ENCODE measurements at places on chromosomes 5 and 9.

GRCh38 chr5:142143878-142144277 is 35.3 kb downstream of the NDFIP1 start:
- DNase-seq, result peak; percentile 52

GRCh38 chr5:84281383-84281782 is 103.3 kb downstream of the EDIL3 start:
- no peak for DNase-seq

DNA sequence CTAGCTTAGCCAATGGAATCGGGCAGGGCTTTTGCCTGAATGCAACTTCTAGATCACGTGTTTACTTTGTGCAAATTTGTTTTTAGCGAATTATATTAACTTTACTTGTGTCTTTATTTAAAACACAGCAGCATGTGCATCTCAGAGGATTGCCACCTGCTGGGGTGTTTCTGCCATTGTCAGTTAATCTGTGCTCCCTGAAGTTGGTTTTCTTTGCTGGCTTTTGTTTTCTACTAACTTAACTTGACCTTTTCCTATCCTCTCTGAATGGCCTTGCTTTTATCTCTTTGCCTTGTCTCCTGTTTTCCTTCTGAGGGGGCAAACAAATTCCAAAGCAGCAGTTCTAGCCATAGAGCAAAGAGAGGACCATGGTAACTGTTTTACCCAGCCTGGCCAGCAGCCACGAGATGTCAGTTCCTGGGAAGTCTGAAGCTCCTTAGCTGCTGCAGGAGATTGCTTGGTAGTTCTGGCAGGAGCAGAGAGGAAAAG is 67.6 kb downstream of the ARHGEF28 start:
- peak; percentile 30 for DNase-seq

DNA sequence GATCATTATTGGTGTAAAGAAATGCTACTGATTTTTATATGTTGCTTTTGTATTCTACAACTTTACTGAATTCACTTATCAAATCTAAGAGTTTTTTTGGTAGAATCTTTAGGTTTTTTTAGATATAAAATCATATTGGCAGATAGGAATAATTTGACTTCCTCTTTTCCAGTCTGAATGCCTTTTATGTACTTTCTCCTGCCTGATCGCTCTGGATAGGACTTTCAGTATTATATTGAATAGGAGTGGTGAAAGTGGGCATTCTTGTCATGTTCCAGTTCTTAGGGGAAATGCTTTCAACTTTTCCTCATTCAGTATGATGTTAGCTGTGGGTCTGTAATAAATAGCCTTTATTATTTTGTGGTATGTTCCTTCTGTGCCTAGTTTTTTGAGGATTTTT is 8.3 kb downstream of the AHRR start:
- DNase-seq, result no peak

GRCh38 chr5:77847814-77848290 is 71.7 kb upstream of the TBCA start:
- no peak for DNase-seq

GRCh38 chr5:133232911-133233310 is 181.1 kb downstream of the HSPA4 start:
- DNase-seq, result no peak

DNA sequence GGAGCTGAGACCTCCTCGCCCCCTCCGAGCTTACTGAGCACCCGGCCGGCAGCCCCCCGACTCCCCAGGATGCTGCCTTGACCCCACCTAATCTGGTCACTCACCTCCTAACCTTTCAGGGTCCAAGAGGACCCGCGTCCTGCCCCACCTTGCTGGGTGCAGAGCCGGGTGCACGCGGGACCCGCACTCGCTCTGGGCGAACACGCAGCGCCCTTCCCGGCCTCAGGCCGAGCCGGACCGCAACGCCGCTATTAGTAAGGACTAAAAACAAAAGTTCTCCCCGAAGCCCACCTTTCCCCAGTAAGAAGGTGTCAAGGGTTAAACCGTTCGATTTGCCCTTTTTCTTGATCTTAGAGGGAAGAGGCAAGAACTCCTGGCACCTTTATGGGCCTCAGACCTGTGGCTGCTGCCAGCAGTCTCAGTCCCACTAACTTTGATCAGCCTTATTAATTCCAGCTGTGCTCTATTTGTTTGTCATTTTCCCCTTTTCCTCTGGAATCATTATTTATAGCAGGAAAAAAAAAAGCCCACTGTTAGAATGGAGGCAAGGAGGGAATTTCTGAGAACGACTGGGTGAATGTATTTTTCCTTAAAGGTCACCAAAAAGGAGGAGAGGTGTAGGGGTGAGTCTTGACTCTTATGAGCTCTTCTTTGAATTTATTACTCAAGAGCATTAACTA is 10.5 kb downstream of the IRX2 start:
- DNase-seq, result peak; percentile 17

GRCh38 chr9:26579056-26579455 is 313.5 kb downstream of the CAAP1 start:
- DNase-seq, result no peak

DNA sequence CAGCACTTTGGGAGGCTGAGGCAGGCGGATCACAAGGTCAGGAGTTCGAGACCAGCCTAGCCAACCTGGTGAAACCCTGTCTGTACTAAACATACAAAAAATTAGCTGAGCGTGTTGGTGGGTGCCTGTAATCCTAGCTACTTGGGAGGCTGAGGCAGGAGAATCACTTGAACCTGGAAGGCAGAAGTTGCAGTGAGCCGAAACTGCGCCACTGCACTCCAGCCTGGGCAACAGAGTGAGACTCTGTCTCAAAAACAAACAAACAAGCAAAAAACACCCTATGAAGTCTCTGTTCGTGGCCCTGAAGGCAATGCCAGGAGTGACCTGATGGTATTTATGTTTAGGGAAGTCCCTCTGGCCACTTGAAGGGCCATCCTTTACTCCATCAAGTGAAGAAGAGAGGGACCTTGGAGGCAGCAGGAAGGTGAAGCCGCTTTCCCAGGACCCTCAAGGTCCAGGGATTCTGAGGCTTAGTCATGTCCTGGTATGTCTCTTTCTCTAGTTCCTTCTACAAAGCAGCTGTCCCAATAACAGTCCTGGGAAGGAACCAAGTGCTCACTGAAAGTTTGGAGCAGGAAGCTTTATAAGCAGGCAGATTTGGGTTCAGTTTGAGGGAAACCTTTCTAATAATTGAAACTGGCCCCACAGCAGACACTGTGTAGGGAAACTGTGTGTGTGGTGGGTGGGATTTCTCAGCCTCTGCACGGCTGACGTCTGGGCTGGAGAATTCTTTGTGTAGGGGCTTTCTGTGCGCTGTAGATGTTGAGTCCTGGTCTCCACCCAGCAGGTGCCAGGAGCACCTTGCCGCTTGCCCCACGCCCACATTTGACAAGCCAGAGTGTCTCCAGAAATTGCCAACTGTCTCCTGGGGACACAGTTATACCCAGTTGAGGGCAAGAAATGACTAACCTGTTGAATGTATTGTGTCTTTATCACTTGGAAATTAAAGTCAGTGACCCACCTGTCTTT is 12.5 kb downstream of the PHF2 start:
- peak; percentile 9 for DNase-seq

Measured in fibroblast of skin of scalp (primary cell).